ENCODE measurements at places on chromosomes 3 and 15.

DNA sequence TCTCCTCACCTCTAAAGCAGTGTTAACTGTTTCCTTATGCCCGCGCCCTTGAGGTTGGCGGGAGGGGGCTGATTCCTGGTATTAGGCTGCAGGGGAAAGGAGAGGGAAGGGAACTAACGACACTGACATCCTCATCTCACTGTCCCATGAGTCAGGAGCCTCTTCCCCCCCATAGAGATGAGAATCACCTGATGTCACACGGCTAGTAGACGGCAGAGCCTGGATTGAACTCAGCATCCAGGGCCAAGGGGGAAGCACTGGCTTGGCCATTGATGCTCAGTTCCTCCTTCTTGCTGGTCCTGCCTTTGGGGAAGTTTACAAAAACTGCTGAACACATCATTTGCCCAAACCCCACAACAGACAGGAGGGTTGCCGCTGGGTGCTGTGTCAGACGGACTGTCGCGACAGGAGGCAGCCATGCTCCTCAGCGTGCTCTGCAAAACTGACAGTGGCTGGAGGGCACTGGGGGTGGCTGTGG lies 38.5 kb downstream of the IDH2 start:
- DNase-seq = no peak

DNA sequence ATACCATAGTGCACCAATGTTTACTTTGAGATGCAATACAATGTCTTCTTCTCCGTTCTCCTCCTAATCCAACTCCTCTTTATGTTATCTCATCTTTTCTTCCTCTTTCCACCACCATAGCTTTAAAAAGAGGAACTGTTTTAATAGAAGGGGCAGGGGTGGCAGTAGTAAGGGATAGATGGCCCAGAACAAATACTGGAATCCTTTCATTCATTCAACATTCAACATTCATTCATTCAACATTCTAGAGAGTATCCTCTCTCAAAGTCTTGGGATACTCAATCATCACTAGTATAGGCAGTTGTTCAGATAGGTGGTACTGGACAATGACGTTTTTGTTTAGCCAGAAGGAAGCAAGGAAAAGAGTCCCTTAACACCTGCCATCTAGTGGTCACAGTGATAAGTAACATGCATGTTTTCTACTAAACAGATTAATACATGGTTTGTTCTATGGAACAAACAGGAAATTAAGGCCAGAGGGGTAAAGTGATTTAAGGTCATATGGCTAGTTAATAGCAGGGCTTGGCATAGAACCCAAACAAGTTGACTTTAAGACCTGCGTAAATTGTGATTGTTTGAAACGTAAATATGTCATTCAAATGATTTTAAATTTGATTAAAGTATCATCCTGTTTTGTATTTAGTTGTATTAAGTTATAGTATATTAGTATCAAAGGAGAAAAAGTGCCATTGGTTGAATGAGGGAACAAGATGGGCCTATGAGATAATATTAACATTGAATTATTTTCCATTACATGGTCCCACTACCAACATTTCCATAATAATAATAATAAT lies 26.9 kb upstream of the EHHADH start:
- DNase-seq = peak; percentile 50

DNA sequence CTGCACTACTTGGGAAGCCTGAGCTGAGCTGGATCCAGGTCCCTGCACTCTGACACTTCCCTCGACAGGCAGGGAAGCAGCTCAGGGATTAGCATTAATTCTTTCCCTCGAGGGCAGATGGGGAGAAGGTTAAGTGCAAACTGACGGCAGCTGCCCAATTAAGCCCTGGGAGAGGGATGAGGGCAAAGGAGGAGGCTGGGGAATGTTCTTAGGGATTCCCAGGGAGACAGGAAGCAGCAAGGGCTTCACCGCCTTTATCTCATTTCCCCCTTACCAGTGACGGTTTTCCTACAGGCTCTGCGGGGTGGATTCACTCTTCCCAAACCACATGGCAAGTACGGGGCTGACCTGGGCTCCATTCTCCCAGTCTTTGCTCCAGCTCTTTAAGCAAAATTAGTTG lies 519.0 kb upstream of the PROK2 start:
- no peak for DNase-seq

DNA sequence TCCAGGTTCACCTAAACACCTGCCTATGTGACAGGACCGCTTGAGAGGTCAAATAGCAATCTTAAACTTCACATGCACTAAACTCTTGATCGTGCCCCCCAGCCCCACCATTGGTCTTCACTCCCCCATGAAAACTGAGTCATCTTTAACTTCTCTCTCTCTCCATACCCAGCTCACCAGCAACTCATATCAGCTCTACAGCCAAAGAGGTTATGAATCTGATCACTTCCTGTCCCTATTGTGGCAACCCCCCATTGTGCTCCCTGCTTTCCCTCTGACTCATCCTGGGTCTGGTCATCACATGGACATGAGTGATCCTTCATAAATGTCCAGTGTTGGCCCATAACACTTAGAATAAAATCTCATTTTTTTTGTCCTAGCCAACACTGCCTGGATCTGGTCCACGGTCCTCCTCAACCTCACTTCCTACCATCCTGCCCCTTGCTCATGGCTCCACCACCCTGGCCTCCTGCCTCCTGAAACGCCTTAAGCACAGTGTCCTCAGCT lies 103.4 kb upstream of the HACD2 start:
- DNase-seq = no peak

- no peak for DNase-seq
These were observed 57.5 kb upstream of the SLC6A1 start for GRCh38 chr3:10935028-10935427.

DNA sequence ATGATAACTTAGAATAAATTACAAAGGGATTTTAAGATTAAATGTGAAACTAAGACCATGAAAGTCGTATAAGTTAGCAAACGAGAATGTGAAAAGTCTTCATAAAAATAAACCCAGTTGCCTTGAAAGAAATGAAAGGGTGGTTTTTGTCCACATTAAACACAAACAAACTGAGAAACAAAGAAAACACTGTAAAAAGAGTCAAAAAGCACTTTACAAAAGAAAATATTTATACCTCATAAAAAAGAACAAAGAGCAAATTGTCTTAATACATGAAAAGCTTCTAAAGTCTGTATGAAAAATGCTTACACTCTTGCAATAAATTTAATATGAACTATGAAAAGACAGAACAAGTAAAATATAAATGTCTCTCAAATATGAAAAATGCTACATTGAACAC lies 865.9 kb upstream of the CADM2 start:
- DNase-seq = no peak

GRCh38 chr3:4740397-4741105 lies 238.7 kb upstream of the BHLHE40 start:
- no peak for DNase-seq

GRCh38 chr3:171404376-171404967 lies 55.7 kb downstream of the TNIK start:
- DNase-seq = no peak

DNA sequence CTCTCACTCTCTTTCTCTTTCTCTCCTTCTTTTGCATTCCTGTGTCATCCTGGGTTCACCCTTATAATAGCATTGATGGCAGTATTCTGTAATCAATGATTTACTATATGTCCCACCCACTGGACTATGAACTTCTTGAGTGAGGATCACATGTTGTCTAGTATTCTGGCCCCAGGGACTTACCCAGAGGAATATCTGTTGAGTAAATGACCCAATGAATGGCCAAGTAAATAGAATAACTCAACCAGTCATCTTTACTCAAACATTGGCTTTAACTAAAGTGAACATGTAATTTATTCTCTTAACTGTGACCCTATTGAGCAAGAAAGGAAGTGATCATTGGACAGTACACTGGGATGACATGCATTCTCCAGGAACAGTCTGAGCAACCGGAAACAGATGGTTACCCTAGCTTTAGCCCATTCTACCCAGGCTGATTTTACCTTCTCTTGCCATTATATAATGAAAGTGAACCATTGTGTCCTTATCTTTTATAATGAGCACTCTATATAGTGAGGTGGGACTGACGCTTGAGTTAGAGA lies 94.5 kb upstream of the SOX14 start:
- no peak for DNase-seq

- no peak for DNase-seq
These were observed 37.6 kb downstream of the MTMR10 start for GRCh38 chr15:30953731-30954378.

DNA sequence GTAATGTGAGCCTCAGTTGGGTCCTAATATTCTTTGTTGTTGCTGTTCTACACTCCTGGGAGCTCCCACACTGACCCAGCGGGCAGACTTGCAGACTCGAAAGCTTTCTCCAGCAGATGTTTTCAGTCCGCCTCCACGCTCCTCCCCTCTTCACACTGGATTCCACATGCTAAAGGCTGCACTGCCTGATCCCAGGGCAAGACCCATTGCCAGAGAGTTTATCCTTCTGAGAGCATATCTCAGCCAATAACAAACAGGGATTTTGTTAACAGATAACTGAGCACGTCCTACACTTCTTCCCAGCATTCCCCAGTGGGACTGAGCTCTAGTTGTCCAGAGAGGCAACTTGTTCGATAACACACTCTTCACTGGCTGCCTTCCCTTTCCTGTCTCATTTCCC lies 8.0 kb upstream of the COL6A6 start:
- no peak for DNase-seq

DNA sequence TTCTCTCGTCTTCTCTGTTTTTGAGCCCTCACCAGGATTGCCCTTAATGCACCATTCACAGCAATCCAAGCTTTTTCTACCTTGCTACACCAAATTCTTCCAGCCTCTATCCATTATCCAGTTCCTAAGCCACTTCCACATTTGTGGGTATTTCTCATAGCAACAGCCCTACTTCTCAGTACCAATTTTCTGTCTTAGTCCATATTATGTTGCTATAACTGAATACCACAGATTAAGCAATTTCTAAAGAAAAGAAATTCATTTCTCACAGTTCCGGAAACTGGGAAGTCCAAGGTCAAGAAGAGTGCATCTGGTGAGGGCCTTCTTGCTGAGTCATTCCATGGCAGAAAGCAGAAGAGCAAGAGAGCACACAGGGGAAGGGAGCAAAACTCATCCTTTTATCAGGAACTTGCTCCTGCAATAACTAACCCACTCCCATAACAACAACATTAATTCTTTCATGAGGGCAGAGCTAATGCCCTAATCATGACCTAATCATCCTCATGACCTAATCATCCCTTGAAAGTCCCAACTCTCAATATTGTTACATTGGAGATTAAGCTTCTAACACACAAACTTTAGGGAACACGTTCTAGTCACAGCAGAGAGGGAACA lies 9.7 kb upstream of the EIF1B start:
- no peak for DNase-seq

DNA sequence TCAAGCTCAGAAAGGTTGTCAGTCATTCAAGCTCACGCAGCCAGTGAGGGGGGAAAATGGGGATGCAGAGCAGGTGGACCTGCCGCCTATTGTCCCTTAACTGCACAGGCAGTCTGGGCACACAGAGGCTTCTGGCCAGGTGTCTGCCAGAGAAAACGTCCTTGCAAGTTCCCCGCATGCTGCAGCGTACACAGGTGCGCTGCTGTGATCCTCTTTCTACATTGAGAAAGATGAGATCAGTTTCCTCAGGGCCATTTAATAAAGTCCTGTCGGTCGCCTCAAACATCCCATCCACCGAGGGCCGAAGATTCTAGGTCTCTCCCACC lies 445 bp upstream of the TSEN2 start:
- DNase-seq = no peak

DNA sequence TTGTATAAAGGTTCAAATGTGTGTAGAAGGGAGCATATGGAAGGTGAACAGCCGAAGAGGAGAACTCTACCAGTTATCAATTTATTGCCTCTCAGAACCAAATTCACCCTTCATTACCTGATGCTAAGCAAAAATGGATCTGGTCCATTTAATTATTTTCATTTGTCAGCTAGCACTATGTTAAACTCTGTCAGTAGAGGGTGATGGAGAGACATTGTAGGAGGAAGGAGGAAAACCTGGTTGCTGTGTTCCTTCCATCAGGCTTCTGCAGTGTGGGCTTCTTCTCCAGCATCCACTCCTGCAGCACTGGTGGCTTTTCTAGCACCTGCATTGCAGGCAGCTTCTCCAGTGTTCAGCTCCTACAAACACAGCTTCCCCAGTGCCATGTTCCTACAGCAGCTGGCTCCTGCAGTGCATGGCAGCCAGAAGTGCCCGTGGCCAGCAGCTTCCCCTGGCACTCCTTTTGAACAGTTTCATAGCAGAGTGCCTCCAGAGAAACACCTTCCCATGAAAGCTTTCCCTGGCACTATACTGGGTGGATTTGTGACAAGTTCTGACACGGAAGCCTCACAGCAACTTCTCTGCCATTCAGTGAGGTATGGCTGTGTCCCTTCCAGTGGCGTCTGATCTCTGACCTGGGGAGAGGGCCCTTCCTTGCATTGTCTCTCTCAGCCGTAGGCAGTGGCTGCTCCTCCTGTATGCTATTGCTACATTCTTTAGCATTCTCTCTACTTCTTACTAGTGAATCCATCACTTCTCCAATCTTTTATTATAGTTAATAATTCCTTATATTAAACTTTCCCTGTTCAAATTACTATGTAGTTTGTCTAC lies 14.6 kb upstream of the IL17RD start:
- peak; percentile 42 for DNase-seq

- no peak for DNase-seq
These were observed 300.3 kb upstream of the CCDC54 start for GRCh38 chr3:107076946-107077345.

DNA sequence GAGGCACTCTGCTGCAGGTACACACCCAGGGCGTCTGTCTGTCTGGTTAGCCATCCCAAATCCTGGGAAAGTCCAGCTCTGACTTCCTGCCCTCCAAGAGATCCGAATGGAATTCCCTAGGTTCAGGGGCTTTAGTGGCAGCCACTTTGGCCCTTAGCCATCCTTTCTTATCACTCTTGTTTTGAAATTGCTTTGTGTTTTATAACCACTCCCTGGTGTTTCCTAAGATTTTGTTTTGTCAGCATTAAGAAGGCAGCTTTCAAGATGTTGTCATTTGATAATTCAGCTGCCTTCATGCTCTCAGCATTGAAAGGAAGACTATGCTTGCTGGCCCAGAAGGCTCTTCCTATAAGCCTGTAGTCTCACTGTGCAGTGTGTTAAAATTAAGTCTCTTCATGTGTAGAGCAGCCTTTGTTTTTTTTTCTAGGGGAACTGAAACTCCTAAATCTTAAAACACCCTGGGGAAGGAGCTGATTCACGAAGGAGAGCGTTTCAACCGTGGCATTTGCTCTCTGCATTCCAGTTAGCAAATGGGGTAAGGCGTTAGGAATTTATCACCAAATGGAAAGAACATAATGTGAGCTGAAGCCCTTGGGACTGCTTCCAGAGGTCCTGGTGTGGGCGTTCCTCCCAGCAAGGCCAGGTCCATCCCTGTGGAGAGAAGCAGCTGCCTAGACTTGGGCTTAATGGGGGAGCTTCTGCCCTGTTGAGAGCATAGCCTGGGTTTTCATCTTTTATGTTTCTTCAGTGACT lies 14.2 kb upstream of the CLEC3B start:
- DNase-seq = peak; percentile 52

GRCh38 chr15:42604894-42605744 lies 29.7 kb downstream of the STARD9 start:
- peak; percentile 57 for DNase-seq
